ENCODE measurements at places on chromosomes 1 and 21.

DNA sequence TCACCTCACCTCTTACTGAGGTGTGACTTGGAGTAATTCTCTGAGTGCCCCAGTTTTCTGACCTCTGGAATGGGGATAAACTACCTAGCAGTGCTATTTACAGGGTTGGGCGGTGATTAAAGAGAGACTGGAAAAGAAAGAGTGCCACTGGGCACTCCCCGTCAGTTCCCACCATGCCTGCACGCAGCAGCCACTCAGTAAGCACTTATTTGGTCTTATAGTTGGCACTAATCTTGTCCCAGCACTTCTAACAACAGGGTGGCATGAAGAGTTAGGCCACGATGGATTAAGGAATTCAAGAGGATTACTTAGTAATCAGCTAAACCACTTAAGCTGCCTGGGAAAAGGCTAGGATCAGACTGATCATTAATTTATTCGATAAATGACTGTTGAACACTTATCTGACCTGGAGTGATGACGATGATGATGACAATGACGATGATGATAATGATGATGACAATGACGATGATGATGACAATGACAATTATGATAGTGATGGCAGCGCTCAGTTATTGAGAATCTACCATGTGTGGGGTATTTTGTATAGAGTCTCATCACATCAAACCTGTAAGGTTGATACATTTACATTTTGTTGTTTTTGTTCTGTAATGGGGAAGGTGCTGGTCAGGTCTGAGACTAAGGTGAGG, 5.4 kb downstream of the CITED4 start:
- DNase-seq: no peak

DNA sequence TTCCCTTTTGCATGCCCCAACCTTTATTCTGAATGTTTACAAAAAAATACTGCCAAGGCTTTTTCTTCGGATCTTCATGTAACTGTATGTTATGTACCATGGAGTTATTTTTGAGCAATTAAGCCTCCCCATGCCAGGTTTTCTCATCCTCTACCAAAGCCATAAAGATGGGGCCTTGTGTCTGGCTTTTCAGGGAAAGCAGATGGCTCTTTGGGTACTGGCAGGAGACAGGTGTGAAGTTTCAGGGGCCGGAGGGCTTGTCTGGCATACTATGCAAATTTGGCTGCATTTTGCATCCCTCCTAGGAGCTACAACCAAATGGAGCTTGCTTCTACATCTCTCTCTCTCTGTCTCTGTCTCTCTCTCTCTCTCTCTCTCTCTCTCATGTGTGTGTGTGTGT, 28.1 kb upstream of the PLXNA2 start:
- DNase-seq: no peak

- DNase-seq: no peak
These were observed 17.2 kb downstream of the KIF26B start for GRCh38 chr1:245172026-245172425.

- no peak for DNase-seq
These were observed 7.4 kb upstream of the MEX3A start for GRCh38 chr1:156089704-156090103.

DNA sequence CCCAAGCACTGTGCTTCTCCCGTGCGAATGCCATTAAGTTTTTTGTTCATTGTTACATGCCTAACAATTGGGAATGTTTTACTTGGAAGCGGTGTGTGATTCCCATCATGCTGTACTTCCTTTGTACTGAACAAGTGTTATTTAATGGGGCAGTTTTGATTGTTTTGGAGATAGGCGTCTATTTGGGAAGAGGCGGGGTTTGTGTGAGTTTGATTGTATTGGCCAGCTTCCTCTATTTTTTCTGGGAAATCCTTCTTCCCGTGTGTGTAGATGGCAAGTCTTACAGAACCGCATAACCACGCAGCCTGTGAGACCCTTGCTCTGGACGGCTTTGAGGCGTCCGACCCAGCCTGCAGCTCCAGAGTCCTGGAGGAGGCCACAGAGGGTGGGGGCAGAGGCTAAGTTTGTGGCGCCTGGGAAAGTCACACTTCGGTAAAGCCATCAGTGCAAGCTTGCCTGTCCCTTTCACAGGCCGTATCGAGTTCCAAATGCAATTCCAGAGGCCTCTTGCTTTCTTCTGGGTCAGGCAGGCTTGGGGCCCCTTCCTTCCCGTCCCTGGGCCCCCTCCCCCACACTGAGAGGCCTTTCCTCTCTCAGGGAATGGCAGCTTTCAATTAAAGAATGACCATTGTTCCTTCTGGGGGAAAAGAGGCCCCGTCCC, 210.3 kb downstream of the TOMM20 start:
- no peak for DNase-seq

GRCh38 chr1:176858433-176858916, 306.0 kb downstream of the ASTN1 start:
- DNase-seq: no peak

DNA sequence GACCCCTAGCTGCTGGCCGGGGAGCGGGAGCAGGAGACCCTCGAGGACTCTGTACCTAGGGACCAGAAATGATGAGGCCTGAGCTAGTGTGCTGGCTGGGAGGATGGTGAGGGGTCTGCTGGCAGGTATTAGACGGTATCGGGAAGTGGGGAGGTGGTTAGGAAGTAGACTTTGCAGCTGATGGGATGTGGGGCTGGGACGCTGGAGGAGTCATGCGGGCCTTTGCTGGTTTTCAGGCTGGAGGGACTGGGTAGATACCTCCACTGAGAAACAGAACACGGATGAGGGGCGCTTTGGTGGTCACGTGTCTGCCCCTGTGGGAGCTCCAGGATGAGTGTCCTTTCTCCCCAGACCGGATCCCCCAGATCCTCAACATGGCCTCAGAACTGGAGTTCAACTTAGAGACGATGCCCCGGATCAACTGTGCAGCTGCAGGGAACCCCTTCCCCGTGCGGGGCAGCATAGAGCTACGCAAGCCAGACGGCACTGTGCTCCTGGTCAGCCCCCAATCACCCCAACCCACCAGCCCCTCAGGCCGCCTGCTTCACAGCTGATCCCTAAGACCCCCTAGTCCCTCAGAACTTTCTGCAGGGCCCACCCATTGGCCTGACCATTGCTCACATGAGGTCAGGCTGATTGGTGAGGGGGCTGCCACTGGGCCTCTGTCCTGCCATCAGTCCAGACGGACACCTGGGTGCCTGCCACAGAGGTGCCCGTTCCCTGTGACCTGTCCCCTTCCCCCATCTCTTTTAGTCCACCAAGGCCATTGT, 8.0 kb downstream of the TIE1 start:
- DNase-seq: no peak

DNA sequence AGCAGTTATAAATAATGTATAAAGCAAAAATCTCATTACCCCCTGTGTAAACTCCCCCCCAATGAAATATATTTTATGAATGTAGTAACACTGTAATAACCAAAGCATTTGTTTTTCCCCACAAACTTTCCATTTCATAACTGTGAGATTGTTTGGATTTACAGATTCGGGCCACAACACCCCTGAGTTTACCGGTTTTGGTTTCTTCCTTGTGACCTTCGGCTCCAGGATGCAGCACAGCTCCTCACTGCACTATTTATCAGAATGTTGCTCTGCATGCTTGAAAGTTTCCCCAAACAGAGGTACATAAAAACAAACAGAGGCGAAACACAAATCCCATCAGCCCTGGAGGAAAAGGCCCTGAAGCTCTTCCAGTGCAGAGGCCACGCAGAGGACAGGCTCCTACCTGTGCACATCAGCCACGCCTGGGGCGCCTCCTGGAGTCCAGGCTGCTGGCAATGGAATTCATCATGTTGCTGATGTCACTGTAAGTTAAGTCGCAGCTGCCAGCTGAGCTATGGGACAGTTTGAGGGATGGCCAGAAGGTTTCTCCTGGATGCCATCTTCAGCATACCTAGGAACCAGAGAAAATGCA, 122.0 kb downstream of the LMO4 start:
- DNase-seq: peak; percentile 32

DNA sequence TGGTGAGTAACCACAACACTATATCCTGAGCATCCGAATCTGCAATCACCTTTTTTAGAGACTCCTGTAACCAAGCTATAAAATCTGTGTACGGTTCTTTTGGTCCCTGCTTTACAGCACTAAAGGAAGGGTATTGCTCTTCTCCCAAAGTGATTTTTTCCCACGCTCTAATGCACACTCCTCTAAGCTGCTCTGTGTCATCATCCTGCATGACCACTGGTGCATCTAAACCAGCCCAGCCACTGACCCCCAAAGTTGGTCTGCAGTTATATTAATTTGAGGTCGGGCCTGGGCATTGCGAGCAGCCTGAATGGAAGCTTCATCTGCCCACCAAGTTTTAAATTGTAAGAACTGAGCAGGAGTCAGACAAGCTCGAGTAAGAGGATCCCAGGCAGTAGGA, 480.0 kb downstream of the PTPRU start:
- no peak for DNase-seq

- peak; percentile 12 for DNase-seq
These were observed 1.2 kb upstream of the NEGR1 start for GRCh38 chr1:72283307-72284083.

- no peak for DNase-seq
These were observed 12.4 kb upstream of the SPATA1 start for GRCh38 chr1:84493747-84494146.

DNA sequence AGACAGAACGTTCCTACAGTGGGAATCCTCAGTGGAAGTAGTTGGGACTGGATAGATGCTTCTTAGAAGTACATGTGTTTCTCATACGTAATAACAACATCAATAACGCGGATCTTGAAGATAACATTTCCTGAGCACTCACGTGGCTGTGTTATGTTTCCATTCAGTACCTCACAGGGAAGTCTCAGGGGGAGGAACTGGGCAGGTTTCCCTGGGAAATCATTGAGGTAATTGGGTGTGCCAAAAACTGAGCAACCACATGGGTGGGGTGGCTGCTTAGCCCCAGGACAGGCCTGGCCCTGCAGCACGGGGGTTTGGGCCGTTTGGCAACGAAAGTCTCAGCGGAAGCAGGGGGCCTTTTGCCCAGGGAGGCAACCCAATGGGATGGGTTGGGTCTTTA, 133.8 kb downstream of the ZSCAN20 start:
- no peak for DNase-seq

DNA sequence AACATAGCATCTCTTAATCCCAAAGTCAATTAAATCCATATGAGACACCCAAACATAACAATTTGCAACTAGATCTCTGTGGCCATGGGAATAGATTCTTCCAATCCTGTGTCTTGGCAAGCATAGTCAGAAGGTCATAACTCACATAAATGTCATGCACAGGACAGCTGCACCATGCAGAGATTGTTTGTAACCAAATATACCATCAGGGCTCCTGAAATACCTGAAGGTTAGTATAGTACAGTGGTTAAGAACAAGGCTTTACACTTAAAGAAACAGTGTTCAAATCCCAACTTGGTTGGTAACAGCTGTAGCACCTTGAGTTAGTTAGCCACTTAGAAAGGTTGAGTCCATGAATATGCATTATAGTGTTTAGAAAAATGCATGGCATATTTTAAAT, 82.6 kb upstream of the CCDC190 start:
- no peak for DNase-seq

DNA sequence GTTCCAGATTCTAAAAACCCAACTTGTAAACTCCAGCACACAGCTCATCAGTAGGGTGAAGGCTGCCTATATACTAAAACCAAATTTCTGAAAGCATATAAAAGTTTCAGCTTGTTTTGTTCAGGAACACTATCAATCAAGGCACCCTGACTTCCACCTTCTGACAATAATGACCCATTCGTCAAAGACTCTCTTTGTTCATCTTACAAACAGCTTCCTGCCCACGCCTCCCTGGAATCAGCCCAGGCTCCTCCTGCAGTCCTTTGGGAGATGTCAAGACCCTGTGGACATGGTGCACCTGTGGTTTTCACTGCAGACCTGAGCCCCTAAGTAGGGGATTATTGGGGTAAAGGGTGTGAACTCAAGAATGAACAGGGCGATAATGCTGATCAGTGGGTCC, 178.9 kb upstream of the CAMK1G start:
- no peak for DNase-seq

GRCh38 chr1:28249013-28249865, 10.1 kb upstream of the SESN2 start:
- no peak for DNase-seq

GRCh38 chr1:2544093-2544874, 11.9 kb upstream of the TNFRSF14 start:
- no peak for DNase-seq

GRCh38 chr1:176515310-176515709, 52.3 kb downstream of the PAPPA2 start:
- DNase-seq: no peak

DNA sequence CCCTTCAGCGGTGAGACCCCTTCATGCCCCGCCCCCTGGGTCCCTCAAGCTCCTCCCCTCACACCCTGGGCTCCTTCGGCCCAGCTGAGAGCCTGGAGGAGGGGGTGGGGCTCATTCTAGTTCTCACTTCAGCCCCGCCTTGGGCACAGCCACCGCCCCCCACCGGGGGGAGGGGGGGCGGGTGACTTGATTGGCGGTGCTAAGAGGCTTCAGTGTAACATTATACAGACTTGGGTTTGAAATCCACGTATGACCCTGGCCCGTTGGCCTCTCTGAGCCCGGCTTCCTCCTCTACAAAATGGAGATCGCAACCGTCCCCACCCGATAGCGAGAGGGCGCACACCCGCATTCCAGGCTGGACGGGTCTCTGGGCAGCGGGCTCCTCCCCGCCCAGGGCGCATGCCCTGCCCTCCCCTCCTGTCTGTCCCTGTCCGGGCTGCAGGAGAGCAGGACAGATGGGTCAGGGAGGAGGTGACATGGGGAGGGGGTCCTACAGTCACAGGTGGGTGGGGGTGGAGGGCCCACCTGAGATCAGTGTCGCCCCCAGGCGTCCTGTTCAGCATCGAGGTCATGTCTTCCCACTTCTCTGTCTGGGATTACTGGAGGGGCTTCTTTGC, 5.1 kb downstream of the CLCNKB start:
- DNase-seq: peak; percentile 47

GRCh38 chr1:228906223-228906860, 171.1 kb downstream of the RHOU start:
- DNase-seq: no peak

- no peak for DNase-seq
These were observed 60.5 kb upstream of the PRMT6 start for GRCh38 chr1:106995970-106996369.

GRCh38 chr1:205043866-205044265, 854 bp downstream of the CNTN2 start:
- no peak for DNase-seq

- DNase-seq: peak; percentile 48
These were observed 120.6 kb downstream of the SPSB1 start for GRCh38 chr1:9413071-9413876.
